Fibroblast of the conjunctiva (primary cell): ENCODE measurements at places on chromosomes 4 and X.

- DNase-seq = no peak
These were observed 25.8 kb upstream of the VEGFC start for GRCh38 chr4:176818531-176818930.

GRCh38 chr4:142535009-142535408, 311.1 kb downstream of the INPP4B start:
- no peak for DNase-seq

- no peak for DNase-seq
These were observed 14.6 kb downstream of the APBB2 start for GRCh38 chr4:41199788-41200187.

- DNase-seq = peak; percentile 58
These were observed 53.8 kb upstream of the OTUD4 start for GRCh38 chr4:145234091-145234706.

DNA sequence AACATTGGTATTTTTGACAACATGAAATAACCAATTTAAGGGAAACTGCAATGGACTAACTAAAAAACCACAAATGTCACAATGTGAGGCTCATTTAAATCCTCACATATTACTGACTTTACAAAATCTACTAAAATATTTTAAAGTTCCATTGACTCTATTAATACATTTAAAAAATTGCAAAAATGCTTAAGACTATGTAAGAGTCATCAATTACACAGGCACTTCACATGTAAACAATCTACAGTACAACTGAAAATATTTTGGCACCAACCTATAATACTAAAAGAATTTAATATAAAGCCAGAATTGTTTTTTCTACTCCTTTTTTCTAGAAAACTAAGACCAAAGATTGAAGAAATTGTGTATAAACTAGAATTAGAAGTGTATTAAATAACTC, 76.8 kb upstream of the RBMXL3 start:
- no peak for DNase-seq

DNA sequence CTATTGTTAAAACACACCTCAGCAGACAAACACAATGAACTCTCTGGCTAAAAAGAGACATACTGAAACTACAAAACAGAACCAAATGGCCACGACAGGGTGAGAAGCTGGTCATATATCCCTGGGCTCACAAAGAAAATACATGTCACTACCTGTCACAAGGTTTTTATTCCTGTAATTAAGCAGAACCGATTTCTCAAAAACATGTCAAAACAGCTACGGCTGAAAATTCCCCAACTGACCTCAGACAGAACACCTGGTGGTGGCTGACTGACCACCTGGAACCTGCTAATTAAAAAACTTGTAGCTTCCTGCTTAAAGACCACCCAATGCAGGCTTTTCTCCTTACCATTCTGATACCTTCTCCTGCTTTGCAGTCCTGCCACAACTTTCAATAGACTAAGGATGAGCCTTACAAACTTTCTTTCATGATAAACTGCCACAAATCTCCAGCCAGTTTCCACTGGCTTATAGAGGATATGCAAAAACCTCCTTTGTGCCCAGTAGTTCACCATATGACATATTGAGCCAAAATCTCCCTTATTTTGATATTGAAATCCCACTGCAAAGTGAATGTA, 571.9 kb downstream of the SPOCK3 start:
- no peak for DNase-seq

DNA sequence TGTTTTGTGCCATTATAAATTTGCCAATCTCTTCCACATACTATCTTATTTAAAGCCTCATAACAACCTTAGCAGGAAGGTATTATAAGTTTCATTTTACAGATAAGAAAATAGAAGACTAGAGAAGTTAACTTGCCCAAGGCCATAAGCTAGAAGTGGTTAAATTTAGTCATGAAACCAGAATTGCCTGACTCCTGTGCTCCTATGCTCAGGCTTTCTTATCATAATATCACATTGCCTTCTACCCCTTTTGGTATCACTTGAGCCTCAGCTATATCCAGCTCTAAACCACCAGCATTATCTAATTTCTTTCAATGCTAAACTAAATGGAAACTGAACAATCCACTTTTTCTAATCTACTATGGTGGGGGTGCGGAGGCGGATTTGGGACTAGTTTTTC, 164.7 kb downstream of the GBA3 start:
- DNase-seq = no peak

GRCh38 chr4:2284934-2285612, 23.2 kb upstream of the MXD4 start:
- no peak for DNase-seq

DNA sequence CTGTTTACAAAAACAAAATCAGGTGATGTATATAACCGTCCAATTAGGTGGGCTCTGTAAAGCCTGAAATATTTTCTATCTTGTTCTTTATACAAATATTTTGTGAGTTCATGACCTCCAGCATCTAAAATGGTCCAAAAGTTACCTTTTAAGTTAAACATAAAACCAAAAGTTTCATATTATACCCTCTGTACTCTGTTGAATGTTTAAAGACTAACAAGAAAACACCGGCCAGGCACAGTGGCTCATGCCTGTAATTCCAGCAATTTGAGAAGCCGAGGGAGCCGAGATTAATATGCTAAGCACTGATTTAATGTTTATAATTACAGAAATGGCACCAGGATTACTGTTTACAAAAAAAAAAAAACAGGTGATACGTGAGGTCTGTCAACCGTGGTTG, 328.4 kb downstream of the DHRSX start:
- no peak for DNase-seq

GRCh38 chr4:124953061-124953460, 240.5 kb upstream of the ANKRD50 start:
- DNase-seq = peak; percentile 75

- no peak for DNase-seq
These were observed 34.6 kb downstream of the SEPTIN11 start for GRCh38 chr4:76984127-76984526.

DNA sequence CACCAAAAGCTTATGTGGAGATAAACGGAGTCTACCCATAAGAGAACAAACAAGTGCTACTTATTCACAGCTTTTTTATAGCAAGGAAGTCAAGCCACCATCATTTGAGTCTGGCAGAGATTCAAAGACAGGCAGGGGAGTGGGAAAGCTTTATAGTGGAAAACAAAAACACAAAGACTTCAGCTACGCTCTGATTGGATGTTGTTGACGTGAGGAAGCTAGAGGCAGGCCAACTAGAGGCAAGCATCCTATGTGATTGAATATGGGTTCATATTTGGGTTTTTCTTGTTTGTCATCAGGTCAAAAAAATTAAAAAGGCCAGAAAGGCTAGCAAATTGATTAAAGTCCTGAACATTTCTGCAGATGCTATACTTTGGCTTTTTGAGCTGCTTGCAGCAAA, 719 bp upstream of the TCEAL4 start:
- no peak for DNase-seq

DNA sequence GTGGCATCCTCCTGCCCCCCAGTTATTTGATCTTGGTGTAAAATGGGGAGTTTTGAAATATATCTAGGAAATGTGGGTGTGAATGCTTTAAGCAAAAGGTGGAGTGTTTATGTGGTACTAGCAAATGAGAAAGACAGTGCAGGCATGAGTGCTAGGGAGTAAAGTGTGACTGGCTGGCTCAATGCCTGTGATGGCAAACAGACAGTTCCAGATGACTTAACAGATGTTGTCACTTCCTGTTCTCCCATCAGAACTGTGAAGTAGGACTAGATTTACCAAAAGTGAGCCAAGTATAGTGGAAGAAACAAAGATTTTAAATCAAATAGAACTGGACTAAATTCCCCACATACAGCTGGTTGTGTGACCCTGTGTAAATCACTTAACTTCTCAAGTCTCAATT, 8.4 kb upstream of the AMOT start:
- DNase-seq = no peak

DNA sequence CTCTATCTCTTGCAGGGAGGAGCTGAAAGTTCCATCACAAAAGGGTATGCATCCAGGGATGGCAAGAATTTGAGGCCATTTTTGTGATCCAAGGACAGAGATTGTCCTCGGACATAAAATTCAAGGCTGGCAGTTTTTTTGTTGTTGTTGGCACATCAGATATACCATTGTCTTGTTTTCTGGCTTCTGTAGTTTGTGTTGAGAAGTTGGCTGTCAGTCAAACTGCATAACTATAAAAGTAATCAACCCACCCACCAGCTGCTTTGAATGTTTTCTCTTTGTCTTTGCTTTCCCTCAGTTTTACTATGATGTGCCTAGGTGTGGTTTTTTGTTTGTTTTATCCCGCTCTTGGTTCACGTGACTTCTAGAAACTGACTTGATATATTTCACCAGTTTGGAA, 21.6 kb upstream of the PDZD4 start:
- DNase-seq = no peak

GRCh38 chr4:20041839-20042407, 209.8 kb upstream of the SLIT2 start:
- DNase-seq = no peak

- DNase-seq = no peak
These were observed 7.5 kb downstream of the CLDN2 start for GRCh38 chrX:106927700-106928099.

- no peak for DNase-seq
These were observed 4.3 kb downstream of the IL15 start for GRCh38 chr4:141640696-141641095.

- DNase-seq = no peak
These were observed 490 bp upstream of the PDZD4 start for GRCh38 chrX:153830640-153831428.

- no peak for DNase-seq
These were observed 16.9 kb downstream of the CYBB start for GRCh38 chrX:37796805-37797204.

GRCh38 chrX:22021751-22022324, 10.3 kb upstream of the PHEX start:
- no peak for DNase-seq

- DNase-seq = no peak
These were observed 3.8 kb upstream of the FBXW7 start for GRCh38 chr4:152539556-152540292.

- peak; percentile 4 for DNase-seq
These were observed at the start of gene ENPEP for GRCh38 chr4:110475881-110476818. TSS of gene ENPEP (plus strand) at chr4:110476155. CDS start at chr4:110476415, 260 bp downstream.

DNA sequence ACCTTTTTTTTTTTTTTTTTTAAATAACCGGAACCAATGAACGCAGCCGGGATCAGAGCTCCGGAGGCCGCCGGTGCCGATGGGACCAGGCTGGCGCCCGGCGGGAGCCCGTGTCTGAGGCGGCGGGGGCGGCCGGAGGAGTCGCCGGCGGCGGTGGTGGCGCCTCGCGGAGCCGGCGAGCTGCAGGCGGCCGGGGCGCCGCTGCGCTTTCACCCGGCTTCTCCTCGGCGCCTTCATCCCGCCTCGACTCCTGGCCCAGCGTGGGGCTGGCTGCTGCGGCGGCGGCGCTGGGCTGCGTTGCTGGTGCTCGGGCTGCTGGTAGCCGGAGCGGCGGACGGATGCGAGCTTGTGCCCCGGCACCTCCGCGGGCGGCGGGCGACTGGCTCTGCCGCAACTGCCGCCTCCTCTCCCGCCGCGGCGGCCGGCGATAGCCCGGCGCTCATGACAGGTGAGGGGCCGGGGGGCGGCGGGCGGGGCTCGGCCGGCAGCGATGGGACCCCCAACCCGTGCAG, 337 bp downstream of the STIM2 start:
- no peak for DNase-seq

GRCh38 chrX:137151403-137151802, 117.6 kb upstream of the GPR101 start:
- no peak for DNase-seq

- no peak for DNase-seq
These were observed 48.5 kb upstream of the ZNF157 start for GRCh38 chrX:47321823-47322371.

DNA sequence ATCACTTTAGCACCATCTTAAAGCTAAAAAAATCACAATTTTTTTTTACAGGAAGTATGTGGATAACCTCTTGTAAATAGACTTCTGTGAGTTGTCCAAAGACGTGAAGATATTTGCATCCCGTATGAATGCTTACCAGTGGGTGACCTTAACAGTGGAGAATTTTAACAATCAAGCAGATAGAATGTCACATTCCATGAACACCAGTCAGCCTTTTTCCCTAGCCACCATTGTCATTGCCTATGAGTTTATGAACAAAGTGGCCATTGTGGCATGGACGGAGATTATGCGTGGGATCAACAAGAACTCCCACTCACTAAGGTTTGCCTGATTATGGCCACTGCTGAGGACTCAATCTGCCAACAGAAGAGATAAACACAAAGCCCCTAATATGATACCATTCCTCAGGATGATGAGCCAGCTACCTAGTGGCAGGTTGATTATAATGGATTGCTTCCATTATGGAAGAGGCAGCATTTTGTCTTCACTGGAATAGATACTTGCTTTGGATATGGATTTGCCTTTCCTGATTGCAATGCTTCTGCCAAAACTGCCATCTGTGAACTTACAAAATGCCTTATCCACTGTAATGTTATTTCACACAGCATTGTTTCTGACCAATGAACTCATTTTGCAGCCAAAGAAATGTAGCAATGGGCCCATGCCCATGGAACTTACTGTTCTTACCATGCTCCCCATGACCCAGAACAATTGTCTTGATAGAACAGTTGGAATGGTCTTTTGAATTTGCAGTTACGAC, 830.9 kb upstream of the NDST4 start:
- DNase-seq = no peak

- DNase-seq = no peak
These were observed 628 bp downstream of the SCLT1 start for GRCh38 chr4:129092631-129093190.

DNA sequence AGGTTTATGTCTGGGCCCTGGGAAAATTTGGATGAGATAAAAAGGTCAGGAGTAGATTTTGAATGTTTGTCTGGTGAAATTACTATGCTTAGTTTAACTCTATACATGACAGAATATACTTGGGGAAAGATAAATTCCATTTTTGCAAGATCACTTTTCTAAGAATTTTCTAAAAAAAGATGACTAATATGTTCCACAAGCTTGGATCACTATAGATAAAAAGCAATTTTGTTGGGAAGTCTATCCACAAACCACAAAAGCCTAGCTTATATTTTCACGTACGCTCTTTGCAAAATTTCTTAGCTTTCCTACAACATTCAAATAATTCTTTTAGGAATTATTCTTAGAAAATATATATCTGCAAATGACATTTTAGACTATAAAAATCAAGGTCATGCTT, 20.6 kb upstream of the COQ2 start:
- DNase-seq = no peak

DNA sequence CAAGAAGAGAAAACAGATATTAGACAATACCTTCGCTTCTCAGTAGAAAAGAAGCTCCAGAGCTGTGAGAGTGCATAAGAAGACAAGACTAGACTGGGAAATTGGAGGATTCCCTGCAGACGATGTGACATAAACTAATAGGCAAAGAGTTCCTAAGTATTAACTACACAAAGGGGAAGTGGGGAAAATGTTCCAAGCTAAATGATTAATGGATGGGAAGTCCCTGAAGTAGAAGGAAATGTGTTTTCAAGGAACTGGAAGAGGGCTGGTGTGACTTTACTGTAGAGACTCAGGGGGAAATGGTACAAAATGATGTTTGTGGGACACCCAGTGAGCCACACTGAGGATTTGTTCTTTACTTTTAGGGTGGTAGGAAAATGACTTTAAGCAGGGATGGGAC, 69.7 kb upstream of the DCLK2 start:
- DNase-seq = no peak

- no peak for DNase-seq
These were observed 136.0 kb downstream of the GABRB1 start for GRCh38 chr4:47167081-47168035.
